Keratinocyte (primary cell): ENCODE measurements at places on chromosomes 7 and 10.
A peak's percentile ranks its signal among the peaks of the same experiment; 100 is the strongest.

DNA sequence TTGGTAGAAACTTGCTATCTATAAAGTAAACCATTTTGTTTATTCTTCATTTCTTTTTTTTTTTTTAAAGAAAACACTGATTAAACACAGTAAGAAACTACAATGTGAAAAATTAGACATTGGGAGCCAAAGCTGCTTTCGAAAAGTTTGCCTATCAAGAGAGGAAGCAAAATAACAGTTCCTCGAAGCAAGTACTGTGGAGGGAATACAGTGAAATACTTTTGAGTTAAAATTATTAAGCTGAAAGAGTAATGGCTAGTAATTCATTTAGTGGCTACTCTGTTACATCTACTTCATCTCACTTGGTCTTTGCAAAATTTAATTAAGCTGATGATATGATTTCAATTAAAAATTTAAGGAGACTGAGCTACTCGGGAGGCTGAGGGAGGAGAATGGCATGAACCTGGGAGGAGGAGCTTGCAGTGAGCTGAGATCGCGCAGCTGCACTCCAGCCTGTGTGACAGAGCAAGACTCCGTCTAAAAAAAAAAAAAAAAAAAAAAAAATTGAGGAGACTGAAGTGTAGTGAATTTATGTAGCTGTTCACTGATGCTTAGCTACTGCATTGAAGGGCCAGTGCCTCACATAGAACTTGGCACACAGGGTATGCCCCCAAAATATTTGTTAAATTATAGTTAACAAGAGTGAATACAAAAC lies 982.1 kb upstream of the MBL2 start:
- DNase-seq, result no peak

DNA sequence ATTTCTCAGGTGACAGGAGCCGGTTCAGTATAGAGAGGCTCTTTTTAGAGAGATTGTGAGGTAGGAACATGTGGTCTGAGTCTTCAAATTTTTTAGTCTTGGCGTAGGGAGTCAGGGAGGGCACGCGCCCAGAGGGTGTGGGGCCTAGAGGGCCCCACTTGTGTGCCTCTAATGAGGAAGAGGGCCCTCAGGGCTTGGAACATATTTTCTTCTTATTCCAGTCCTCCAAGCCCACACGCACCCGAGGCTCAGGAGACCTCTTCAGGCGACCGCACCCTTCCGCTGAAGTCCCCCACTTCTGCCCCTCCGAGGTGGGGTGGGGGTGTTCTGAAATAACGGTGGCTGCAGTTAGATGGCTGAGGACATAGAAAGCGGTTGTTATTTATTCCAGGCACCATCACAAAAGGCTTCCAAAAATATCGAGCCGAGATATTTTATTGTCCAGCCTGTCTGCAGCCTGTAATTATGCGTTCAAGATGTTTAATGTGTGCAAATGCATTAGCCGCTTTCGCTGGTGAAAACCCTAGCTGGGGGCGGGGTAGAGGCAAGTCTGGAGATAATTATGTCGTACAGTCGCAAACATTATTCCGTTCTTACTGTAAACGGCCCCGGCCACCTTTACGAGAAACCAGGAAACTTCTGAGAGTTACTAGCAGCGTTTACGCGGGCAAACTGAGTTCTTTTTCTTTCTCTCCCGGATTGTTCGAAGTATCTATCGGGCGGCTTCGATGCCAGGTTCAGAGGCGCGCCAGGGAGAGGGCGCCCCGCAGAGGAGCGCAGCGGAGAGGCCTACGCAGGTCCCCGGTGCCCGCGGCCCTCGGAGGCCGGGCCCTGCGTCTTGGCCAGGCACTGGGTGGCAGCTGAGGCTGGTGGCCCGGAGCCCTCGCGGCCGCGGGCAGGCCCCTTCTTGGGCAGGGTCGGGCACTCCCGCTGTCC lies 12.9 kb upstream of the HOXA13 start:
- DNase-seq, result no peak

DNA sequence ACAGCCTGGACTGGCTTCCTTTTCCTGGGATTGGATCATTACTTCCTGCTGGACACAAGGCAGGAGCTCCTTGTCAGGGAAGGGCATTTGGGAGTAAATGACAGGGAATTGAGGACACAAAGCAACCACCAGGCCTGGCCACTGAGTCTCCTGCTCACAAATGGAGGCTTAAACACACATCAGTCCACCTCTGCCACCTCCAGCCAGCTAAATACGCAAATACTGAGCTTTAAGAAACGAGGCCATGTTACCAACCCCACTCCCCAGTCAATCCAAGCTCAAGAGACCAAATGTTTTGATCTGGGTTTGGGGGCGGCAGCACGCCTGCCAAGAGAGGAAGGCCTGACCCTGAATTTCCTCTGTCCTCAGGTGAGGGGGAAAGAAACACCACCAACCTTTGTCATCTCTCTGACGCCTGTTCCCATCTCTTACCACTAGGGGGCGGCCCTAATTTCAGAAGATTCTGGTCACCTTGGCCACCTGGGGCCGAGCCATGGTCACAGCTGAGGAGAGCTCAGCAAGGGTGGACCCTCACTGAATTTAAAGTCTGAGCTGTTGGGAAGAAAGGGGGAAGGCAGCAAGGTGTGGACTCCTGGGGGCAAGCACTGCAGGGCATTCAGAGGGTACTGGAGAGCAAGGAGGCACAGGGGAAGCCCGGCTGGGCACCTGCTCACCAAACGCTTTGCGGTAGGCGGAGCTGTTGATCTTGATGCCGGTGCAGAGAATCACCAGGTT lies 16.5 kb downstream of the AIFM2 start:
- no peak for DNase-seq

GRCh38 chr7:16550671-16551070 lies 24.0 kb downstream of the LRRC72 start:
- DNase-seq, result no peak

DNA sequence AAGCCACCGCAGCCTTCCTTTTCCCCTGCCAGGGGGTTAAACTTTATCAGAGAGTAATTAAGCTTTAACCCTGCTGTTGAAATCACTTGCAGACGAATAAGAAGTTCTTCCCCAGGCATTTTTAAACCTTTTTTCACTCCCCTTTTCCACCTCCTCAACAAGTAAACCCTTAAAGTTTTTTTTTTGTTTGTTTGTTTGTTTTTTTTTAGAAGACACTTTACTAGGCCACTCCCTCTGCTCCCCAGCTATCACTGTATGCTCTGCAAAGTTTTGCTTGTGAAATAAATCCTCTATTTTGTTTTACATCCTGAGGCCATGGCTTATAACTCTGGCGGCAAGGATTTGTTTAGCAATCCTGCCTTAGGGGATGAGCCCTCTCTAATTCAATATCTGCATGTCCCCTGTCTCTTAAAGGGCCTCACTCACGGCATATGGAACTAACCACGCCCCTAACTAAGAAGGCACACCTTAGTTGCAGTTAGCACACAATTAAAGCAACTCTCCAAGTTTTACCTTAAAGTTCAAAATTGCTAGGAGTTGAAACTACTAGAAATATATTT lies 1354.7 kb upstream of the LRRTM3 start:
- peak; percentile 5 for DNase-seq

- DNase-seq, result no peak
Measured at GRCh38 chr10:108877095-108877561, 1046.2 kb downstream of the XPNPEP1 start.

DNA sequence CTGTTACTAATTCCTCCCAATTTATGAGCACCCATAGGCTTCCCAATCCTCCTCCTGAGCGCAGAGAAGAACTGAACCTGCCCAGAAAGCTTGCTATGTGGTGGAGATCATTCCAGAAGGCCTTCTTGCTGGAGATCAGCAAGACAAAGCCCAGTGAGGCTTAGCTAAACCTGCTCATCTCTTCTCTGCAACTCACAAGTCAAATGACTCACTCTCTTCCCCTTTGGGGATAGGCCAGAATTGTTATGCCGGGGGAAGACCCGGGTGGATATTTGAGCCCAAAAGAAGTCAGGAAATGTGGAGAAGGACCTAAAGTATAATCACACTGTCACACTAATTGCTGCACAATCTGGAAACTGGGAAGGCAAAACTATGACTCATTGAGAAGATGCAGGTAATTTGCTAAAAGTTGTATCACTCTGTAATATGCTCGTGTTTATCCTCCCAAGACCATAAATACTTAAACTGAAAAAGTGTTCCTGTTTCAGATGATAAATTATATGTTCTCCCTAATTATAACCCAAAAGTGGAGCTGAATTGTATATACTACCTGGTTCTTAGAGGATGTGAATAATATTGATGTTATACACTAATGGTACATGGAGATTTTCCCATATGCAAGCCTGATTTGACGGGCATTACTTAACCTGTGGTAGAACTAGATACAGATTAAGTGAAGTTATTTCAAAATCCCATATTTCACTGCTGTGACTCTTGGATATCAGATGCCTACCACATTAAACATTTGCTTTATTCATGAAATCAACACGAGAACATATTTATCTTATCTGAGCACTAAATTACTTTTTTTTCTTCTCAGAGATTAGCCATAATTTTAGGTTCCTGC lies 6.4 kb downstream of the NEBL start:
- no peak for DNase-seq

GRCh38 chr10:90064295-90064694 lies 362.9 kb downstream of the KIF20B start:
- DNase-seq, result no peak

- no peak for DNase-seq
Measured at GRCh38 chr10:114272696-114273095, 33.6 kb downstream of the VWA2 start.

GRCh38 chr10:28730031-28730778 lies 52.9 kb downstream of the BAMBI start:
- no peak for DNase-seq

- DNase-seq, result no peak
Measured at GRCh38 chr10:53013201-53013810, 240.7 kb upstream of the MBL2 start.

- no peak for DNase-seq
Measured at GRCh38 chr10:97598407-97599271, 9.1 kb downstream of the C10orf62 start.

DNA sequence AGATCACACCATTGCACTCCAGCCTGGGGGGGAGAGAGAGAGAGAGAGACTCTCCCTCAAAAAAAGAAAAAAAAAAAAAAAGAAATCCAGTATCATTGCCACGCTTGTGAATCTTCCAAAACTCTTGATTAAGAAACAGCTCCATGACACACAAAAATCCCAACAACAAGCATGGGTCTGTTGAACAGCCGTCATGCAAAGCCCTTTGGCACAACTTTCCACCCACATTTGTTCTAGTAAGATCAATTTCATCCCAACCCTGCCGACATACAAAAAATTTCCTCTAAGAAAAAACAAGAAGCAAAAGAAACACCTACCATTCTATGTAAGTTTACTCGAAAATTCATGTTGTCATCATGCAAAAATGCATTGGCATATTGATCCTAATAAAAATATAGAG lies 62.8 kb downstream of the ARMH3 start:
- no peak for DNase-seq

DNA sequence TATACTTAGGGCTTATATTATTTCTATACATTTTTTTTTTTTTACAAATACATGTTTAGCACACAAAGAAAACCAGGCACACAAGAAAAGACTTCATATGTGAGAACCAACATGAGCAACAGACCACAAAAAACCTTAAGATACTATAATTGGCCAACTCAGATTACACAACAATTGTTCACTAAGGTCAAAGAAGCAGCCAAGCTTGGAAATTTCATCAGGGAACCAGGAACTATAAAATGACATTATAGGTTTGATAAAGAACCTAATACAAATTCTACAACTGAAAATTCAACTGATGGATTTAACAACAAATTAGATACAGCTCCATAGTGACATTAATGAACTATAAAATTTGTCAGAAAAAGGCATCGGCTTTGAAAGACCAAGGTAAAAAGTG lies 4.4 kb upstream of the LUC7L2 start:
- no peak for DNase-seq

DNA sequence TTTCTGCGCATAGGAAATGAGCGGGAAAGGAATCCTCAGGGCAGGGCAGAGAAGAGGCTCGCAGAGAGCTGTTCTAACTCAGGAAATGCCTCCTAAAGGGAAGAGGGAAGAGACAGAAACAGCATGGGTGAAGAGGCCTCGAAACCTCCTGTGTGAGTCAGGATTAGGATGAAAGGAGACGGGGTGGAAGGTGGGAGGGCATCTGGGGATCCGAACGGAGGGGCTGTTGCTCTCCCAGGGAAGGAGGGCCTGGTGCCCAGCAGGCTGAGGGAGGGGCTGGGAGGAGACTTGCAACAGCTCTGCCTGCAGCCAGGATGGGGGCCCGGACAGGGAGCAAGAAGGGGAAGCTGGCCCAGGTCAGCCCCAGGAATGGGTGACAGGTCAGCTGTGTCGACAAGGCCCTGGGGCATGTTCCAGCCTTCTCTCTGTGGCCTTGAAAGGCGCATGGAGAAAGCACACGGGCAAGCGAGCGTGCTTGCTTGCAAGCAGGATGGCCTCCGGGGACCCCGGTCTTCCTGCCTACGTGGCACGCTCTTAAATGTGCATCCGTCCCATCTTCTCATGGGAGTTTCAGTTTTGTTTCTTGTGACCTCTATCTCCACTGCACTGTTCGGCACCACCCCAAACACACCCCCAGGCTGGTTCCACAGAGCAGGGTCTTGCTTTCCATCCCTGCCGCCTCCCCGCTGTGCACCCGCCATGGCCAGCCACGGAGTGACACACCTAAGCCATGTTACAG lies 63.5 kb downstream of the HIPK2 start:
- DNase-seq, result no peak

- DNase-seq, result no peak
Measured at GRCh38 chr7:16178092-16178491, 243.2 kb downstream of the CRPPA start.

GRCh38 chr7:117970801-117971200 lies 97.6 kb upstream of the CTTNBP2 start:
- DNase-seq, result no peak

- no peak for DNase-seq
Measured at GRCh38 chr7:3176112-3177000, 124.7 kb upstream of the SDK1 start.
